ENCODE measurements at places on chromosomes 16 and 17. TPM values are rescaled to one million over a fixed set of nuclear protein-coding genes. Genes with fewer than 3 reads are reported as not detected.
A peak's percentile ranks its signal among the peaks of the same experiment; 100 is the strongest.

DNA sequence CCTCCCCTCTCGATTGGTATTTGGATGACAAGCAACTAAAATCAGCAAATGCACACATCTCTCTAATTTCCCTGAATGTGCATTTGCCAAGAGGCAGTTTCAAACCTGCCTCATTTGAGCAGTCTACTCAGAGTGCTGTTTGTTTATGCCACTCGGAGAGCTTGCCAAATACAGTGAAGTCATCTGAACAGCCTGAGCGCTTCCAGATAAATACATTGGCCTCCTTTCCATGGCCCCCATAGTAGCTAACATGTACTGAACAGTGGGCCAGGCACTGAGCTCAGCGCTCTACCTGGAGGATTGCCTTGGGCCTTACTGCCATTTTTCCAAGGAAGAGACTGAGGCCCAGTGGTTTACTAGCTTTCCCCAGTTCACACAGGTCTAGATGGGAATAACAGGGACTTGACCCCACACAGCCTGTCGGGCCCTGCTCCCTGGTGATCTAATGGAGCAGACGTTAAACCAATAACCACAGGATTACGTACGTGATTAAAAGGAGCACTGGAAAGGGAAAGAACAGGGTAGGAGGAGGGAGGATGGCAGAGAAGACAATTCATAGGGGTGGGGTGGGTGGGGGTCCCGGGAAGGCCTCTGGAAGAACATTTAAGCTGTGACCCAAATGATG, 18.7 kb upstream of the ANKRD40CL start:
- DNase-seq: no peak
- no peak overlapping the region for H3K27ac ChIP-seq
- peaks cover 4% of the 10 kb centered on the region for H3K27me3 ChIP-seq
- no peak overlapping the region for H3K4me3 ChIP-seq
- peaks cover 17% of the 10 kb centered on the region for H3K4me1 ChIP-seq
- H3K36me3 ChIP-seq: no peaks in the 10 kb centered on the region

DNA sequence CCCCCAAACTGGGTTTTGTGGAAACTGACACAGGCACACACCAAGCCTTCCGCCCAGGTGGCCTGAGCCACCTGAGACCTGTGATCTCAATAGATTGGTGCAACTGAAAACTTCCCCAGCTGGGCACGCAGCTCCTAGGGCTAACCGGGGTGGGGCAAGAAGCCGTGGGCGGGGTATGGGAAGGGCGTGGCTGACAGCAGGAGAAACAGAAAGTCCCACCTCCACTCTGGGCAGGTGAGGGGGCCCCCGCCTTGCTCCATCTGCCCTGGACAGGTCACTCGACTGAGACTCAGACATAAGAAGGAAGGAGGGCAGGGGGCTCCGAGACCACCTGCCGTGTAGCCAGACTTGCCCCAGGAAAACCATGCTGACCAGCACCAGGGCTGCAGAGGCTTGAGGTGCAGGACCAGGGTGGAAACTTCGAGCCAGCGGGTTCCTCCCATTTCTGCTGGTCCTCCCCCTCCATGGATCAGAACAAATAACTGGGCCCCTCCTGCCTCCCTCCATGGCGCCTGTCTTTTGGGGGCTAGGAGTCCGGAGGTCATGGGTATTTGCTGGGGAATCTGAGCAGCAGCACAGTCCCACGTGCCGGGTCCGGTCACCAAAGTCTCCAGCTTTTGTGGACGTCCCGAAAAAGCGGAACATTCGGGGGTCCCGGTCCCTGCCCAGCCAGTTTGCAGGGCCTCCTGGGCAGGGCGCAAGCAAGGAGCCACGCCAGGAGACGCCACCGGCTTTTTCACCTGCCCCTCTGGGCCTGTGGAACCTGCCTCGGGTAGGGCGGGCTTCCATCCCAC, 1.3 kb downstream of the TIMP2 start:
- H3K27me3 ChIP-seq: no peaks in the 10 kb centered on the region
- DNase-seq: peak; percentile 50
- H3K27ac ChIP-seq: peak overlapping the region; percentile 82
- H3K36me3 ChIP-seq: no peaks in the 10 kb centered on the region
- peak overlapping the region; percentile 91 for H3K4me3 ChIP-seq
- H3K4me1 ChIP-seq: peaks cover 54% of the 10 kb centered on the region

DNA sequence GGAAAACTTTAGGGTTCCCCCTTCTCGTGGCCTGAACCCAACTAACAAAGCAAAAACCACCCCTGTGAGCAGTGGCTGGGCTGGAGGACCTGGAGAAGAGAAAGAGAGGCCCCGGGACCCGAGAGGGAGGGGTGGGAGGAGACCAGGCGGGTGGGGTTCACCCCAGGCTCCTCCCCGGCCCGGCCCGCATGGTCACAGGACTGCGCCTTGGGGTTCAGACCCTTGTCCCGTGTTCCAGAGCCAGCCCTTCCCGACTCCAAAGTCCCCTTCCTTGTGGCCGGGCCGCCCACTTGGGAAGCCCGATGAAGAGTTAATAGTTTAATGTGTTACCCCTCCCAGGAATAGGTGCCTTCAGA, 852 bp downstream of the MARVELD3 start:
- H3K4me3 ChIP-seq: no peak overlapping the region
- H3K27me3 ChIP-seq: peaks cover 52% of the 10 kb centered on the region
- DNase-seq: no peak
- H3K36me3 ChIP-seq: no peaks in the 10 kb centered on the region
- no peaks in the 10 kb centered on the region for H3K4me1 ChIP-seq

- no peak overlapping the region for H3K27ac ChIP-seq
- no peak for DNase-seq
- H3K27me3 ChIP-seq: no peaks in the 10 kb centered on the region
- no peaks in the 10 kb centered on the region for H3K4me1 ChIP-seq
These were observed 102.4 kb downstream of the CCT6B start for GRCh38 chr17:34858591-34859565.

GRCh38 chr17:80807882-80808281, 183.8 kb upstream of the CHMP6 start:
- H3K4me1 ChIP-seq: no peaks in the 10 kb centered on the region
- H3K4me3 ChIP-seq: no peak overlapping the region
- no peak for DNase-seq
- H3K27ac ChIP-seq: no peak overlapping the region
- peaks cover 17% of the 10 kb centered on the region for H3K36me3 ChIP-seq

DNA sequence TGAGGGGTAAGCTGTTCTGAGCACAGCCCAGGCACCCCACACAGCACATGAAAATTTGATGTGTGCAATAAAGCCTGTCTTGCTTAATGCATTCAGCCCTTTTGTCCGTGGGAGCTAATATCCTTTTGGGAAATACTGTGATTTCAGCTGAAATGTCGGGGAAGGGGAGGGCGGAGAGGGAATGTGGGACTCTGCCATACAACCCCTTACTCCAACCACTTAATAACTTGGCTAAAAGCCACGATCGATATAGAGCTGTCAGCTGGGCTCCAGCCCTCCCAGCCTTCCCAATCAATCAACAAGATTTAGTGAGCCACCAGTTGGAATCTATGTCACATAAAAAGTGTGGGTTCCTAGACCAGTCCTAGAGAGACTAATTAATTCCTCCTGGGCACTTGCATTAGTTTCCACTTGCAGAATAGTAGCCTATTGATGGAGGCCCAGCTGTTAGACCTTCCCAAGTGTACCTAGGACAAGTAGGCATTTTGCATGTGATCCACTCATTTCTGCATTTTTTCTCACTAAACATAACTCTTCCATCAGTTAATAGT, 82.7 kb upstream of the PIRT start:
- H3K27me3 ChIP-seq: no peaks in the 10 kb centered on the region
- DNase-seq: no peak
- no peak overlapping the region for H3K27ac ChIP-seq
- no peaks in the 10 kb centered on the region for H3K36me3 ChIP-seq
- H3K4me3 ChIP-seq: no peak overlapping the region

- H3K36me3 ChIP-seq: peaks cover 20% of the 10 kb centered on the region
- no peaks in the 10 kb centered on the region for H3K4me1 ChIP-seq
- DNase-seq: no peak
- no peak overlapping the region for H3K27ac ChIP-seq
These were observed 49.2 kb upstream of the ITGA2B start for GRCh38 chr17:44438636-44439035.

GRCh38 chr16:74052016-74052415, 244.6 kb upstream of the PSMD7 start:
- no peak overlapping the region for H3K4me3 ChIP-seq
- H3K27me3 ChIP-seq: no peaks in the 10 kb centered on the region
- no peak overlapping the region for H3K27ac ChIP-seq
- no peak for DNase-seq
- no peaks in the 10 kb centered on the region for H3K36me3 ChIP-seq

Gene LSM12
- 65.8 TPM for polyA plus RNA-seq

GRCh38 chr16:72442385-72443158, 270.6 kb upstream of the PMFBP1 start:
- no peak overlapping the region for H3K27ac ChIP-seq
- peaks cover 15% of the 10 kb centered on the region for H3K4me1 ChIP-seq
- no peaks in the 10 kb centered on the region for H3K36me3 ChIP-seq
- DNase-seq: no peak
- no peak overlapping the region for H3K4me3 ChIP-seq
- H3K27me3 ChIP-seq: no peaks in the 10 kb centered on the region

DNA sequence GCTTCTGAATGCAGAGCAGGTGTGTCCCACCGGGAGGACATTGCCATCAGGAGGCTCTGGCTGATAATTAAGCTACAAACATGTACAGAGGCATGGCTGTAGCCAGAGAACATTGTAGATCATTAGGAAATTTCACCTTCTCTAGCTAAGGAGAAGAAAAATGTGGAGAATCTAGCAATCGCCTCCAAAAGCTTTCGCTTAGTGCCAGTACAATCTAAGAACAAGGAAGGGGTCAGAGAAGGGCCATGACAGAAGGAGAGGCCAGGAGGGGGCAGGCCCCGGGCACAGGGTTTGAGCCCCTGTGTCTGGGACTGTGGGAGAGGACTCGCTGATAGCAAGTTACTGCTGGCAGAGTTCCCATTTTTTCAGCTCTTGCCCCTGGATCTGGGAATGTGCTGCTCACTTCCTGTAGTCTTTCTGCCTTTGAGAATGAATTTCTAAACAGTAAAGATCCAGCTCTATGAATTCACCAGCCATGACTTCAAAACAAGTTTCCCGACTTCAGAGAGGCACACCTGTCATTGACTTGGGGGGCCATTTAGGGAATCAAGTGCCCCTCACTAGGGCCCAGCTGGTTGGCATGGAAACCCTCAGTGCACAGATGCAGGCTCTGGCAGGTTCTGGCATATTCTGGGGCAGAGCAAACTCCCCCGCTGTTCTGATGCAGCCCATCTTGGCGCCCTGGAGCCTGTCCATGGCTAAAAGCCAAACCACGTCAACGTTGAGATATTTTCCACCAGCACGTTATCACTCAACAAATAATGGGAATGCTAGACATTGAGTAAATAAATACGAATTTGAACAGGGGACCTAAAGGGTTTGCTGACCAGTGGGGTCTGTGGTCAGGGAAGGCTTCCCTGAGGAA, 59.5 kb upstream of the CACNG4 start:
- no peaks in the 10 kb centered on the region for H3K27me3 ChIP-seq
- H3K4me1 ChIP-seq: no peaks in the 10 kb centered on the region
- no peaks in the 10 kb centered on the region for H3K36me3 ChIP-seq
- no peak overlapping the region for H3K27ac ChIP-seq
- DNase-seq: no peak

DNA sequence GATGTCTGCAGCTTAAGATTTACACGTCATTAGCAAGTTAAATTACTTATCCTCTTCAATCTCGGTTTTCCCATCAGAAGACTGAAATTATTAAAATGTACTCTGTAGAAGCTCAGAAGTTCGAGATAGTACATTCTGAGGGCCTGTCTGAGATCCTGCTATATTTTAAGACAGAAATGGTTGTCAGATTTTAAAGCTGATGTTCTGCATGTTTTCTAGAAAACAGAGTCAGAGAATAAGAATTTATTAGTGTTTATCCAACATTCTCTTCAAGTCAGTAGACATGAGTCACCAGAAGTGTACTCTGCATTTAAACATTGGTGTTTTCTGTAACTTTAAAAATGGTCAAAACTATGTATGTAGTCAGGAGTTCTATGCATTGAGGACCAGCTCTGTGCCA, 155.2 kb upstream of the MYOCD start:
- no peaks in the 10 kb centered on the region for H3K4me1 ChIP-seq
- no peak for DNase-seq
- no peaks in the 10 kb centered on the region for H3K27me3 ChIP-seq
- no peak overlapping the region for H3K27ac ChIP-seq
- no peaks in the 10 kb centered on the region for H3K36me3 ChIP-seq

DNA sequence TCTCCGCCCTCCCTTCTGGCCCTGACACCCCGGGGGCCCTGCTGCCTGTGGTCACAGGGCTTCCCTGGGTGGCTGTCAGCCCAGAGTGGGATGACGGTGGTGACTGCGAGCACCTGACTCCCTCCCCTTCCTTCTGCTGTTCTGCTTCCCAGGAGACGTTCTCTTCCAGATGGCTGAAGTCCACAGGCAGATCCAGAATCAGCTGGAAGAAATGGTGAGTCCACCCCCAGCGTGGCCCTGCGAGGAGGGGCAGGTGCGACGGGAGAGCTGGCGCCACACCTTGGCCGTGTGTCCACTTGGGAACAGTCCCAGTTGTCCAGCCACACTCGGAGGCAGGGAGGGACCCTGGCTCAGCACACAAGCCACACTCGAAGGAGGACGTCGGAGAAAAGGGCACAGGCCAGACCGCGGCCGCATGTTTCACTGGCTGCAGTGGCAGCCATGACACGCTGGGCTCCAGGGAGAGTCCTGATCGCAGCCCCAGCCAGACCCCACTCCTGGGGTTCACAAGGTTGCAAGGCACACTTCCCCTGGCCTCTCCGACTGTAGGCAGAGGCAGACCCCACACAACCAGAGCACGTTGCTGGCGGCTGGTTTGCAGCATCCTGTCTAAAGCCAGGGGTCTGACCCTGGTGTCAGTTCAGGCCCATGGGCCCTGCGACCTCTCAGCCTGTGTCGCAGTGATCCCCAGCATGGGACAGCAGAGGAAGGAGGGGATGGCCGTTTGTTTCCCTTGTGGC, 49.9 kb downstream of the BAIAP2 start:
- H3K27ac ChIP-seq: no peak overlapping the region
- peaks cover 15% of the 10 kb centered on the region for H3K36me3 ChIP-seq
- no peaks in the 10 kb centered on the region for H3K27me3 ChIP-seq
- DNase-seq: no peak
- no peak overlapping the region for H3K4me3 ChIP-seq

Gene AIPL1
- polyA plus RNA-seq: not detected

Gene WNK4
- polyA plus RNA-seq: not detected

DNA sequence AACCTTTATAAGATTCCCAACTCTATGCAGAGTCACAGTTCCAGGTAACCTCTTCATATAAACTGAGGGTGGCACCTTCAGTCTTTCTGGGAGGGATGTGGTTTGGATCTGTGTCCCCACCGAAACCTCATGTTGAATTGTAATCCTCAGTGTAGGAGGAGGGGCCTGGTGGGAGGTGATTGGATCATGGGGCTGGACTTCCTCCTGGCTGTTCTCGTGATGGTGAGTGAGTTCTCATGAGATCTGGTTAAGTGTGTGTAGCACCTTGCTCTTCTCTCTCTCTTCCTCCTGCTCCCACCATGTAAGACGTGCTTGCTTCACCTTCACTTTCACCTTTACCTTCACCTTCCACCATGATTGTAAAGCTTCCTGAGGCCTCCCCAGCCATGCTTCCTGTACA, 30.5 kb downstream of the HS3ST2 start:
- H3K27ac ChIP-seq: no peak overlapping the region
- no peaks in the 10 kb centered on the region for H3K36me3 ChIP-seq
- peaks cover 8% of the 10 kb centered on the region for H3K27me3 ChIP-seq
- no peak overlapping the region for H3K4me3 ChIP-seq

Measured in CD14-positive monocyte (primary cell).